Endothelial cell (in vitro differentiated cells): ENCODE measurements at places on chromosomes 4 and X.

- no peak for DNase-seq
These were observed 45.5 kb upstream of the PRDX4 start for GRCh38 chrX:23621621-23622265.

DNA sequence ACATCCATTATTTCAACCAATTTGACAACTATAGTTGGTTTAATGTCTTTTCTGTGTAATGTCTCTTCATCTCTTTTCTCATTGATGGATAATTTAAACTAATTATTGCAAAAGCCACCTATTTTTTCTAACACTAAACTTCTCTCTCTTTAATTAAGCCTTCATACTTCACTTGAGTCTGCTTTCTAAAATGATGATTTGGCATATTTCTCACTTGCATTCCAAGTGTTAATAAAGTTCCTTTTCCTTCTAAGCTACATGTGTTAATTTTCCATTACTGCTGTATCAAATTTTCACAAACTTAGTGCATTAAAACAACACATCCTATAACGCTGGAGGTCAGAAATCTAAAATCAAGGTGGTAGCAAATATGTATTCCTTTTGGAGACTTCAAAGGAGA is 1743.8 kb upstream of the PCDH7 start:
- DNase-seq, result no peak

GRCh38 chr4:25308761-25309160 is 3.8 kb upstream of the ZCCHC4 start:
- DNase-seq, result no peak

DNA sequence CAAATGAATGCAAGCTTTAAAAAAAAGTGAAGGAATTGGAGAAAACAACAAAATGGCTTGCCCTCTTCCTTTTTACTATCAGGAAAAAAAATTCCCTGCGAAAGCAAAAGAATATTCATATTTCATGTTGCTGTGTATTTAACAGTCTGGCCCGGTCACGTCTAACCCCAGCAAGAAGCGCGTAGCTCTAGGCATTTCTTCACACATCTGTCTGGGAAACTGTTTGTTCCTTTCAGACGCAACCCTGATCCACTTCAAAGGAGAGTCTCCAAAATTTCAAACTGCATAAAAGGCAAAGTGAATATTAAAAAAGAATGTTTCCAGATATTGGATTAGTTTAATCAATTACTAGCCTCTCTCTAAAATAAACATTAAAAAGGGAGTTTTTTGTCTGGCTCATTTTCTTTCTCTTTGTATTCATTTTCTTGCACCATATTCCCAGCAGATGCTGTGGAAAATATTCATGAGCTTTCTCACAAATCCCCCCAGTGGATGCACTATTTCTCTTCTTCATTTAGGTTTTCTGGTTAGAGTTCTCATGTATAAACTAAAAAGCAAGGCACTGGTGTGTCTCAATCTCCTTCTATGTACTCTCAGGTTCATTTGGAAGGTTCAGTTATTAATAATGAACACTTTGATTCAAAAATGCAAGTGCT is 145.3 kb downstream of the MID1 start:
- no peak for DNase-seq

- peak; percentile 8 for DNase-seq
These were observed 1.4 kb upstream of the CEP135 start for GRCh38 chr4:55947254-55947882.

GRCh38 chrX:69036674-69037573 is 128.3 kb downstream of the PJA1 start:
- no peak for DNase-seq

DNA sequence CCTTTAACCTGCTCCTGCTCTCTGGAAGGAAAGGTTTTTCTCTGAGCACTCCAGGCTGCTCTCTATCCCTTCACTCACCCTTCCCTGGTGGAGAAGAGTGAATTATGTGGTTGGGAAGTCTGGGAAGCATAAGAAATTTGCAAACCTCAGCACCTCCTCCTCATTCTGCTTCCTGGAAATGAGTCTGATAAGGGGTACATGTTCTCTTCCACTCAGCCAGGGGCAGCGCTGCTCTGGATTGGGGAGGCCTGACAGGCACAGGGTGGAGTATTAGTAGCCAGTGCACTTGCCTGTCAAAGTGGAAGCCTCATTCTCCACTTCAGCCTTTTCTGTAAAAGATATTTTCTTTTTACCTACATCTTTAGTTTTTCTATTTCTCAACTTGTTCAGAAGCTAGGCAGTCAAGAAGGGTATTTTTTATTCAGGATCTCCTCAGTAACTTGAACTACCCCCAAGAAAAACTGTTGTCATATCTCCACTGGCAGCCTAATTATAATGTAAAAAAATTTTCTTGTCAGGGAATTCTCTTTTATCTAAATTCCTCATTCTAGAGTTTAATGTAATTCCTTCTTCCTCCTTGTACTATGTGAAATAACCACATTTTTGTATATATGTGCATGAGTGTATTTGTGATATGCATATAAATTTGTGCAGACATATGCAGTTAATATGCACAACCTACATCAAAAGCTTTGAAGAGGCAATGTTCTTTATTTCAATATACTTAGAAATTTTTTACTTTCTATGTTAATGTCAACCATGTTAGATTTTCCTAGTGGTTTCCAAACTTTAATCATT is 15.3 kb downstream of the ADAMTS3 start:
- no peak for DNase-seq

DNA sequence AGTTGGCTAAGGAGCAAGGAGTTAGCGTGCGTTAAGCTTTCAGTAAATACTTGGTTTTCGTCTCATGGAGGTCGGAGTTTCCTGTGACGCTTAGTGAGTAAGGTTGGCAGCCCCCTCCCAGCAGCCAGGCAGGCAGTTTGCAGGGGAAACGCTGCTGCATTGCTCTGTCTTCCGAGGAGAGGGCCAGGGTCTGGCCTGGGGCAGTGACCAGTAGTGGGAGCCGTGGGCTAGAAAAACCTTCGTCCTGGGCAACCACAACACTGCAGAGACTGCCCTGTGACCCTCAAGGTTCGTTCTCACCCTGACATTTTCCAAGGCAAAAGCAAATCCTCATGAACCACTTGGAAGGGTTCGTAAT is 432 bp downstream of the TMEM175 start:
- DNase-seq, result peak; percentile 43

GRCh38 chrX:145394344-145394743 is 147.0 kb downstream of the SPANXN1 start:
- no peak for DNase-seq

- no peak for DNase-seq
These were observed 72.5 kb upstream of the CXorf51A start for GRCh38 chrX:146887020-146887419.

- DNase-seq, result no peak
These were observed 72.0 kb upstream of the MAGEB16 start for GRCh38 chrX:35726176-35726575.

DNA sequence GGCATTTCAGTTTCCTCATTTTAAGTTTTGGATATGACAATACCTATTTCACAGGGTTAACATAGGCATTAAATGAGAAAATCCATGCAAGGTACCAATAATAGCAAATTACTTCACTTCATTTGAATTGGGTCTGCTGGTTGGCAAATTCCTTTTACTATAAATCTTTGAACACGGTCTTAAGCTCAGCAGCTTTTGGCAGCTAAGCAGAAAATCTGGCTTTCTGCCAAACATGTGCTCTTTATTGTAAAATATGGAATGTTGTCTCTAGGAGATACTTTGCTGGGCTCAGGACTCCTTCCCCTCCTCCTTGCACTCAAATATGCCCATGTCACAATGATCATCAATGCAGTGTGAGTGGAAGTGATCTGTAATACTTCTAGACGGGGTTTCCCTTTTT is 16.8 kb upstream of the DMP1 start:
- no peak for DNase-seq

DNA sequence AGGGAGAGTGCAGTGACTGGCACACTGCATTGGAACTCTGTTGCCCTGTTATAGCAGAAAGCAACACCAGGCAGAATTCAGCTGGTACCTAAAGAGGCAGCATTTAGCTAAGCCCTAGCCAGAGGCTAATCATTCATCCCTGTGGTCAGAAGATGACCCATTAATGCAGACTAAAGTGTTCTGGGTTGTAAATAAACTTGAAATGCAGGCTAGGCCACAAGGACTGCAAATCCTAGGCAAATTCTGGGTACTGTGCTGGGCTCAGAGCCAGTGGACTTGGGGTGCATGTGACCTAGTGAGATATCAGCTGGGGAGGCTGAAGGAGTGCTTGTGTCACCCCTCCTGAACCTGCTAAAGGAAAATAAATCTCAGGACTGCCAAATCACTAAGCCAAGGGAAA is 91.2 kb downstream of the LPAR4 start:
- no peak for DNase-seq

GRCh38 chrX:17443556-17443955 is 68.6 kb downstream of the NHS start:
- no peak for DNase-seq

GRCh38 chr4:109007976-109008375 is 245.1 kb upstream of the ETNPPL start:
- DNase-seq, result no peak

DNA sequence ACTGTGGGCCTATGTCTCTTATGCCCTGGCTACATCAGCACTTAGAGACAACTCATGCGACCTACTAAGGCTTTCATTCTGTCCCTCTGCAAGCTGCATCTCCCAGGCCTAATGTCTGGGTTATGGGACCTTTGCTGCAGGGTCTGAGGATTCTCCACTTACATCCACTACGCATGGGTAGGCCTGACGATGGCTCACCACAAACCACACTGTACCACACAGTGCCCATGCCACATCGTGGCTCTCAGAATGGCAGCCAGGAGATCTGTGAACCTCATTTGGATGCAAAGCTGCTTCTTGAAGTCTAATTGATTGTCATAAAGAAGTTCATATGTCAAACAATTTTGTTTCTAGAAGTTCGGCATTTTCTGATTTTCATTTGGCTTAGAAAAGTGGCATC is 84.6 kb upstream of the BEND4 start:
- no peak for DNase-seq

DNA sequence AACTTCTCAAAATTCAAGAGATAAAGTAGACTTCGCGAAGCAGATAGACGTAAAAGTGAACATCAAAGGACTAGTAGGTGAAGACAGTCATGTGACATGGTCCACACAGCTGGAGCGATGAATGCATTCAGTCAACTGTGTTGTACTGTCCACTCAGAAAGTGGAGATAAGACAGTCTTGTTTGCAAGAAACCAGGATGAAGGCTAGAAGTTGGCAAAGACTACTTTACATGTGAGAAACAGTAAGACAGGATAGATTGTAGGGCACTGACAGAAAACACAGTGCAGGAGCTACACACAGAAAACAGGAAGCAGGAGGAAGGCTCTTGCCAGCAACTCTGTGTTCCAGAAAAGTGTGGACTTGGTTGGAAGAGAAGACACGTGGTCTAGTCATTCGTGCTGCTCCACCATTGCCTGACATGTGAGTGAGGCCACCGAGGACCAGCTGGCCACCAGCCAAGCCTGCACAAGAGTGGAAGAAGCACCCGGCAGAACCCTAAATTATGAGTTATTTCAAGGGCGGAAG is 78.9 kb downstream of the FAT1 start:
- DNase-seq, result no peak

GRCh38 chr4:88101165-88101564 is 57.3 kb downstream of the ABCG2 start:
- DNase-seq, result no peak

DNA sequence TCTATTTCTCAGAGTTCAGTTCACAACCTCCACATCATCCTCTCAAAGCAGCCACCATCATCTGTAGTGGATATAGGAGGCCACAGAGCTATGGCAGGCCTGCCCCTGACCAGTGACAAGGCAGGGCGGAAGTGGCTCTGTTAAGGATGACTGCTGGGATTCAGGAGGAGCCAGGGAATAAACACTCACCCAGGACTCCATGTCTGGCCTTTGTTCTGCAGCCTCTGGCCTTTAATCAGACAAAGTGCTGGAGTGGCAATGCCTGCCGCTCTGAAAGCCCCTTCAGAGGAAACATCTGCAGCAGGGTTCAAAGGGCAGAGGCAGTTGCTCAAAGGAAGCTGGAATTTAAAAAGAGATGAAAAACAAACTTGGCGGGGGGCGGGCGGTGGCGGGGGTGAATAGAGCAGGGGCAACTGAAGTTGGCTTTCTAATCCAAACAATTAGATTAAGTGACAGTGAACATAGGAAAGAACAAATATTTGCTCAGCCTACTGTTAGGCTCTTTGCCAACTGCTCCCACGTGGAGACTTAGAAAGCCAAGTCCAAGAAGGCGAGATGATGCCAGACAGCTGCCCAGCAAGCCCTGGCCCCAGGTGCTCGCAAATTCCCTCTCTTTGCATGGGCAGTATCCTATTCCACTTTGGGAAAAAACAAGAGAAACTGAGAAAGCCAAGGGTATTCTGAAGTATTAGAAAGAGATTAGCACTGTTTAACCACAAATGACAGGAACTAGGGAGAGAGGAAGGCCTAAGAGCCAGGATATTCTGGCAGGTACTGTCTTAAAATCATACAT is 5.5 kb downstream of the MPP1 start:
- DNase-seq, result peak; percentile 7

DNA sequence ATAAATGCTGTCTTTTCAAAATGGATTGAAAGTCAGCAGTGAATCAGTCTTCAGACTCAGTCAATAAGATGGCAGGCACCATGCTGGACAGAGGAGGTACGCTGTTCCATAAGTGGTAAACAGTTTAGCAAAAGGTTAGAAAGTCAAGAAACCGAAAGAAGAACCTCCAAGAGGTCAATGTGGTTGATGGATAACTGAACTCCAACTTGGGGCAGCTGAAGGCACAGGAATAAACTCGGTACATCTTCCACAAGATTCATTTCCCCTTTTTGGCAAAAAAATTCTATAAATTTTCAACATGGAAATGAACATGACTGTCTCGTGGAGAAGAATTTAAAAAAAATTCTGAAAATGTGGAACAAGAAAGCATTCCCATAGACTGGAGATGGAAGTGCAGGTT is 18.4 kb upstream of the SEL1L3 start:
- DNase-seq, result no peak

DNA sequence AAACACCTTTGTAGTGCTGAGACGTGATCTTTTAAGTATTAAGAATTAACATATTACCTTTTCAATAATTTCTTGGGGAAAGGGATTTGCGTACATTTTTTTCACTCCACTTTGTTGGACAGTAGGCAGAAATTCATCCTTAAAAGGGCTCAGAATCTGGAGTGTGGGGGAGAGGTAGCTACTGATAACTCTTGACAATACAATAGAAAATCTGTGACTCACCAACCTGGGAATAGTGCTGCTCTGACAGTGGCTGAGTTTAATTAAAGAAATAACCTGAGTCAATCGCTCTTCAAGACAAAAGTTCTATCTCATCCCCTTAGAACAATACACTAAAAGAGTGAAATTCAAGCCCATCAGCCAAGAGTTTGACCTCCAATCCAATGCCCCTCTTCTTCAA is 60.2 kb downstream of the SLC9A7 start:
- DNase-seq, result no peak

DNA sequence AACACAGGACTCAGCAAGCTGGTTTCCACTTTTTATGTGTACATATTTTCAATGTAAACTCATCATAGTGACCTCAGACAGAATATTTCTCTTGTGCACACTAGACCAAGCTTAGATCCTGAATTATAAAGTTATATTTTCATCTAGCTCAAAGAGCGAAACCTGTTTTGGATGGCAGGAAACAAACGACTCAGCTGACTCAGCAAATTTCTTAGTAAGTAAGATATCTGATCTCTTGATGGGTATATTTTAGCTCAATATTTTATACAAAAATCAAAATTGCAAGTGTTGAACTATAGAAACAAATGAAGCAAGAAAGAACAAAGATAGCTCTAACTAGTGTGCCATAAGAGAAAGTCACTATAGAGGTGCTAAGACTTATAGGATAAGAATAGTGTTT is 1114.5 kb downstream of the STPG2 start:
- no peak for DNase-seq
